RWPE1 (cell line): ENCODE measurements at places on chromosomes 11 and 22.
A peak's percentile ranks its signal among the peaks of the same experiment; 100 is the strongest.

- peak; percentile 26 for DNase-seq
Observed at GRCh38 chr11:63212742-63213141, 30.7 kb downstream of the SLC22A25 start.

DNA sequence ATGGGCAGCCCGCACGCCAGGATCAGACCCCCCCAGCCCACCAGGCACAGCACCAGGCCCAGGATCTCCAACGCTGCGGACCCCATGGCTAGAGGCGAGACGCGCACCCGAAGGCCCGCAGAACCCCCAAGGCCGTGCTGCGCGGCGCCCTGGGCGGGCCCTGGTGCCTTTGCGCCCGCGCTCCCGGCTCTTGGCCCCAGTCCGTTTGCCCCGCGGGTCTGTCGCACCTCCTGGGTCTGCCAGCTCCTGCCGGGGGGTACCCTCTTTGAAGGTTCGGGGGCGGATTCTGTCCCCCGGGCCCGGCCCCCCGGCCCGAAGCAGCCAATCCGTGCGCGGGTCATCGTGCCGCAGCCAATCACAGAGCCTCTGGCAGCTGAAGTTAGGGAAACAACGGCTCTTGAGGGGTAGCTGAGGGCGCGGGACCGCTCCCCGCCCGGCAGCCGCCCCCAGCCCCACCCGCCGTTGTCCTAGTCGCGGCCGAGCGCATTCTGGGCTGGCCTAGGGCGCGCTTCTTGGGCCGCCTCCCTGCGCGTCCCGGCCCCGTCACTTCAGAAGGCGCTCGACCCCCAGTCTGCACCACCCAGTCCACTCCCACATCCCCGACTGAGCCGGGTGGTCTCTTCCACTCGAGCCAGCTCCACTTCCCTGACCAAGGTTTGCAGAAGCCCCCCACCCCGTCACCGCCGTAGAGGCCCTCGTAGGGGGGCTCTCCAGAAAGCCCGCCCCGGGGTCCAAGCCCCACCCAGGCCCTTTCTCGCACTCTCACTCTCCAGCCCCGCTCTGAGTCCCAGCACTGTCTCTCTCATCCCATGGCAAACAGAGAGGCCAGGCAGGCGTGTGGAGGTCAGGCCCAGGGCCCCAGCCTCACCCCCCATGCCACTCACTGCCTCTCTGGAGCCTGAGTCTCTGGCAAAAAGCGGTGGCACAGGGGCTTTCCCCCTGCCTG lies at the start of gene CLDN5:
Gene CLDN5 (minus strand): TSS at position 241 of the 946 bp plus-strand sequence. CDS start 155 bp downstream, at position 86.
- no peak for DNase-seq

DNA sequence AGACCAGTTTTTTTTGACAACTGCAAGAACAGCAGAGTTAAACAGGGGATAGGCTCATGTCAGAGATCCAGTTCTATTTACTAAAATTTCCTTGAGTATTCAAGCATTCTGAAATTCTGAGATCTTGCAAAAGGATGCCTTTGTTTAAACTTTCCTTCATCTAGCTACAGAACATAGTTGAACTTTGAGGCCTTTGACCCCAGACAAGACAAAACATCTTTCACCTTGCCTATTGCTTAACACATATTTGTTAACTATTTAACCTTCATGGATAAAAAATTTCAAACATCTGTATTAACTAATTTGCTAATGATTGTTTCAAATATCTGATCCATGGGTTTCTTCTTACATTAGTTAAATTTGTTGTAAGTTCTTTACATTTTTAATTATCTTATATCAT lies 38.2 kb downstream of the GLYATL1 start:
- no peak for DNase-seq

DNA sequence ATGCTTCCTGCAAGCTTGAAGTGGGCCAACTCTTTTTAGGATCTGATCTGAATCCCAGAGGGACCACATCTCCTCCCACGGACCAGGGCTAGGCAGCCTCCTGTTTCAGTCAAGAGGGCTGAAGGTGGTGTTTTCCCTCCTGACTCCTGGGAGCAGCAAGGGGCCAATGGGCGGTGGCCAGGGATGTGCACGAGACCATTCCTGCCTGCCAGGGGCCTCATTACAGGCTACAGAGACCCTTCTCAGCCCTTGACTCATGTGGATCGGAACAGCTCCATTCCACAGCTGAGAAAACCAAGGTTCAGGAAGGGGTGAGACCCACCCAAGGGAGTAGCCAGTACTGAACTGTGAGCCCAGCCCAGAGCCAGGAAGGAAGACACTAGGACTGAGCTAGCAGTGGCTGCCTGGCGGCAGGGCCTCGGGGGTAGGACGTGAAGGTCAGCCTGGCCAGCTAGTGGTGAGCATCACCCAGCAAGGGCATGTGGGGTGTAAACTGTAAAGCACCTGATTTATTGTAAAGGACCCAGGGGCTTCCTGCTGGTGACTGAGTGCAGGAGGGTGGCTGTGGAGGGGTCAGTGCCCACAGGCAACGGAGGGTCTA lies 3.4 kb upstream of the P2RY6 start:
- no peak for DNase-seq

- peak; percentile 68 for DNase-seq
Observed at GRCh38 chr22:31173386-31174145, 13.6 kb downstream of the RNF185 start.

- peak; percentile 58 for DNase-seq
Observed at GRCh38 chr11:69368119-69368880, 74.3 kb downstream of the MYEOV start.

DNA sequence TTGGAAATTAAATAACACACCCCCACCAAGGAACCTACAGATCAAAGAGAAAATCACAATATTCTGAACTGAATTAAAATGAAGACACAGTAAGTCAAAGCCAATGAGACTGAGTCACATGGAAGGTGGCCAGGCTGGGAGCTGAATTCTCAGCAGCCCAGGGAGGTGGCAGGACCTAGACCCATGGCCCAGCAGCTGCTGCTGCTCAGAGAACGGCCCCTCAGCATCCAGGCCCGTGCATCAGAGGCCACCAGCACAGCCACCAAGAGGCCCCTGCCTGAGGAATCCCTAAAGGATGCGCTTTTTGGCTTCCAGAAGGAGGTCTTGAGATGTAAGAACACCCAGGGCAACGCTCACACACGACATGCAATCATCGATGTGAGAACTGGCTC lies 35.0 kb downstream of the TBX1 start:
- no peak for DNase-seq

DNA sequence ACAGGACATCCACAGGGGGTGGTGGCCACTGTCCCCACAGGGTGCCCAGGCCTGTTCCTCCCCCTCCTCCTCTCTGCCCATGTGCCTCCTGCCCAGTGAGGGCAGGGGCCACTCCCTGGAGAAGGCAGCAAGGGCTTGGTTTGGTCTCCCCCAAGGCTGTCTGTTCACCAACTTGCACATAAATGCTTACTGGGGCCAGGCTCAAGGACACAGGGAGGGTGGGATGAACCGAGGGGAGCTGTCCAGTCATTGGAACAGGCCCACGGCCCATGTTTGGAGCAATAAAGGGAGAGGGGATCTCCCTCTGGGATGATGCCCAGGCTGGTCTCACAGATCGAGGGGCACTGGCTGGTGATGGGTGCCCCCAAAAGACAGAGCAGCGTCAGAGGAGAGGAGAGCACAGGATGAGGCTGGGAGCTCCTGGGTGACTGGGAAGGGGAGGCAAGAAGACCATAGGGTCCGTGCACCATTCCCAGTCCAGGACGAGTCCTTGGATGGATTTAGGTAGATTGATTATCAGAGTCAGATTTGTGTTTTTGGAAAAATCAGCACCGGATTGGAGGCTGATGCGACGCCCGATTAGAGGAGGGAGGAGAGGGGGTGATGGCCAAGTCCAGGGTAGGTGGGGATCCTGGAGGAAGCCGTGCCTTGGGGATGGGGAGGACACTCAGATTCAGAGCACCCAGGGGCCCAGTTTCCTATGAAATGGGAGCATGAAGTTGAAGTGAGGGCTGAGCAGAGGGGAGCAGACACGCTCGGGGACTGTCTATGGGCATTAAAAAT lies 1.1 kb downstream of the IGLL5 start:
- no peak for DNase-seq

GRCh38 chr22:17971711-17972110 lies 52.6 kb downstream of the MICAL3 start:
- no peak for DNase-seq

DNA sequence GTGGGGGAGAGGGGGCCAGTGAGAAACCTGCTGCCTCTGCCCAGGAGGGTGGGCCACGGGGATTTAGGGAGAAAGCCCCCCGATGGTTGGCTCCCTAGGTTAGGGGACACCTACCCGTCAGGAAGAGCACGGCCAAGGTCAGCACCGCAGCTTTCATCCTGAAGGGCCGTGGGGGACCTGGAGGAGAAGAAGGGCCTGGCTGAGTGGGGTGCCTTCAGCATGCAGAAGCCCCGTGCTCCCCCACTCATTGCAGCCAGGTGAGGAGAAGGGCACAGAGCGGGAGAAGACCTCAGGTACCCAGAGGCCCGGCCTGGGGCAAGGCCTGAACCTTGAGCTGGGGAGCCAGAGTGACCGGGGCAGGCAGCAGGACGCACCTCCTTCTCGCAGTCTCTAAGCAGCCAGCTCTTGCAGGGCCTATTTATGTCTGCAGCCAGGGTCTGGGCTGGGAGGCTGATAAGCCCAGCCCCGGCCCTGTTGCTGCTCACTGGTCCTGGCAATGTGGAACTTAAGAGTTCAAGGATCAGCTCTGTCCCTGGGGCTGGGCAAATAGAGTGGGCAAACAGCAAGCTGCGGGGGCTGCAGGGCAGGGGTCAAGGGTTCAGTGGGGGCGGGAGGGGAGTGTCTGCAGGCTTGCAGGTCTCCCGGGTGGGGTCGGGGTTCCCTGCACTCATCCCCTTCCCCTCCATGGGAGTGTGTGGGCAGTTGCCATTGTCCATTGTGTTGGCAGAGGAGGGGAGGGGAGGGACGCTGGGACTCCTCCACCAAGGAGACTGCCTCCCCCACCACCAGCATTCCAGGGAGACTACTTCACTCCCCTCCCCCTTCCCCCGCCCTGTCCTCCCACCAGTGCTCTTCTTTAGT lies at the start of gene APOA1:
Gene APOA1 (minus strand): TSS at position 392 of the 861 bp plus-strand sequence. CDS start 235 bp downstream, at position 157.
- DNase-seq, result no peak

- no peak for DNase-seq
Observed at GRCh38 chr11:43895601-43896000, 15.0 kb downstream of the ALKBH3 start.

- no peak for DNase-seq
Observed at GRCh38 chr11:128520888-128521681, 66.3 kb downstream of the ETS1 start.

DNA sequence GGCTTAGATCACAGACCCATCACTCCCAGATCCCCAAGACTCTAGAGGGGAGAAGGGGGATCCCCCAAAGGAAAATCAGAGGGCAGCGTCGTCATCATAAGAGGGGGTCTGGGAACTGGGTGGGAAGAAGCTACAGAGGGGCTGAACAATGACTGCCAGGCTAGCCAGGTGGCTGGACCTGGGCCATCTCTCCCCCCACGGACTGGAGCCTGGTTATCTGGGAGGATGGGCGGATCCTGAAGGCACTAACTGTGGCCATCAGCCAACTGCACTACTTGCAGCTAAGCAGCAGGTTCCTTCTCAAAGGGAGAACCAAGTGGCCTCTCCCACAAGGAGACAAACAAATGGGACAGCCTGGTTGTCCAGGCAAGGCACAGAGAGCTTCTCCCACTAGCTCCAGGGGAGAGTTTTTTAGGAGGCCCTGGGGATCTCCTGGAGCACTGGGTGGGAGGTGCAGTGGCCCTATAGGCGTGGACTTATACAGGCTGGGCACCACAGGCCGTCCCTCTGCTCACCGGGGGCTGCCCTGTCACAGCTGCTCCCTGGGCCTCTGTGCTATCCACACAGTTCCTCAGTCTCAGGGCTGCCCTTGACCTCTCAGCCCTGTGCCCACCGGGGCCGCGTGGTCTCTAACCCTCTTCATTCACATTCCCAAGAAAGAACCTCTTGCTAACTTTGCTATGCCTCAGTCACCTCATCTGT lies 15.4 kb downstream of the P2RY6 start:
- no peak for DNase-seq
